ENCODE measurements at places on chromosomes 11 and 22.
A peak's percentile ranks its signal among the peaks of the same experiment; 100 is the strongest.

DNA sequence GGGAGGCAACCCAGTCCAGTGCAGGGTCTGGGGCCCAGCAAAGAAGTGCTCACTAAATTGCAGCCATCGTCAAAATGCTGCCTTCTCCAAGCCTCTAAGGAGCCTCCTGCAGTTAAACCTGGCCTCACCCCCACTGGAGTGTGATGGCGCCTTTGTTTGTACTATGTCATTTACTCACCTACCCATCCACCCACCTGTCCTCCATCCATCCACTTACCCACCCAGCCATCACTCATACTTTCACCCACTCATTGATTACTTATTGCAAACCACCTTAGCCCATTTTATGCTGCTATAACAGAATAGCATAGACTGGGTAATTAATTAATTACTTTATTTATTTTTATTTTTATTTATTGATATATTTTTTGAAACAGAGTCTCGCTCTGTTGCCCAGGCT, 28.8 kb upstream of the PPFIA1 start:
- DNase-seq = no peak

DNA sequence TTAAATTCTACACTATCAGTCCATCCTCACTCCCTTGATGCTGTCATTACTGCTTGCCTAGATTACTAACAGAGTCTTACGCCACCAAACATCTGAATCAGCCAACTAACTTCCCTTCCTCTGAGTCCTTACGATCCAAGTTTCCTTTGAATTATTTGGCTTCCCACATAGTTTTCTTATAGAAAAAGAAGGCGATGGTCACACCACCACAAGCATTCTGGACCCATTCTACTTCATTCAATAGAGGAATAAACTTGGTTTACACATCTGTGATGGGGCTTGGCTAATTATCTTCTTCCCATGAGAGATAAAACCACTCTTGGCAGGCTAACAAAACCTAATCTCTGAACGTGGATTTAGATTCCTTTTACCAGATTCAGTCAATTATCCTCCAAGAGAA, 35.0 kb downstream of the INTS4 start:
- DNase-seq = no peak

GRCh38 chr11:68667511-68668500, 16.5 kb upstream of the GAL start:
- no peak for DNase-seq

- DNase-seq = no peak
These were observed 135.0 kb upstream of the MTNR1B start for GRCh38 chr11:92834296-92835020.

DNA sequence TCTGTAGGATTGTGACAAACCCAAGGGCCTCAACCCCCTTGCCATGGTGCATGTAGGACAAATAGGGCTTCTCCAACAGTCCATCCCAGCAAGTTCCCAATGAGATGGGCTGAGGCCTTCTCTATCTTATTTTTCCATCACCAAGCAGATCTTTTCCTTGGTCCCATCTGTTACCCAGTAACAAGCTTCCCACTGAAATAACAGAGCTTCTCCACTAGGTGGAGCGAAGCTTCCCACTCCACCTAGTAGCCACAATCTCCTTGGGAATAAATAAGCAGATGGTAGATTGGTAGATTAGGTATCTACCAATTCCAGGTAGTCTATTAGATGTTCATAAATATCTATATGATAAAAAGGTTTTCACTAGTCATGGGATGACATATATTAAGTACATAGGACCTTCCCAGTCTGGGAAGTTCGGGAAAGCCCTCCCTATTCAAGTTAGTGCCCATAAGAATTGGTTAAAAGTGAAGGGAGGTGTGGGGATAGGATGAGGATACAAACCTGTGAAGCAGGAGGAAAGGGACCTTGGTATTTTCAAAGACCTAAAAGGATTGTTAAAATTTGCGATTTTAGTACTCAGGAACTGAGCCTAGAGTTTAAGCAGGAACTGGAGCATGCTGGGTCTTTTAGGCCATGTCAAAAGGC, 5.9 kb upstream of the OR52L1 start:
- no peak for DNase-seq

DNA sequence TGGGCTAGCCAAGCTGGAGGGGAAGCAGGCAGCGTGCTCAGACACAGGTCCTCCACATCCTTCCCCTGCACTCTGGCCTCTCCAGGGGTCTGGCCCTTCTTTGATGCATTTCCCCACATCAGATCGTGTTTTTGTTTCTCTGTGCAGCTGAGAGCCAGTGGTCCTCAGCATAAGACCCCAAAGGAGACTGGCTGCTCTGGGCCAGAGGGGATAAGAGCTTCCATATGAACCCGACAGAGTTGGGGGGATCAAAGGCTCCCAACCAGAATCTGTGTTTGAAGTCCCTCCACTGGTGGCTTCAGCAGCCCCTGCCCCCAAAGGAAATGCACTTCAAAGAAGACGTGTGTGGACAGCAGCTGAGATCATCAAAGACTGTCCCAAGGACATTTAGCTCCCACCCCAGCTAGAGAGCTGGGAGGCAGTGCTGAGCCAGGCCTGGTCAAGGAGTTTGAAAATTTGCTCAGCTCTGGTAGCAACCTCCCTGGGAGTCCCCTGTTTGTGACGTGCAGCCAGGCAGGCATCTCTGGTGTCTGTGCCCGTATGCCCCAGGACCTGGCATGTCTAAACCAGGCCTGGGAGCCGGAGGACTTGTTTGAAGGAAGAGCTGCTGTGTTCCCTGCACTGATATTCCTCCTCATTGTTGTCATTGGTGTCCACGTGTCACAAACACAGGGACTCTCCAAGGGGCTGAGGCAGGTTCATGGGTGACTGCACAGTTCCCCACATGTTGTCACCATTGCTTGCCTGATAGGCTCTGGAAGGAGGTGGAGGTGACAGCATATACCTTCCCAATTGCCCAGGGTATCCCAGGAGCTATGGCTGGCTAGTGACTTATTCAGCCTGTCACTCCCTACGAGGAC, 99.0 kb downstream of the AMOTL1 start:
- DNase-seq = no peak

GRCh38 chr11:63775191-63775590, 6.6 kb upstream of the ZFTA start:
- no peak for DNase-seq

DNA sequence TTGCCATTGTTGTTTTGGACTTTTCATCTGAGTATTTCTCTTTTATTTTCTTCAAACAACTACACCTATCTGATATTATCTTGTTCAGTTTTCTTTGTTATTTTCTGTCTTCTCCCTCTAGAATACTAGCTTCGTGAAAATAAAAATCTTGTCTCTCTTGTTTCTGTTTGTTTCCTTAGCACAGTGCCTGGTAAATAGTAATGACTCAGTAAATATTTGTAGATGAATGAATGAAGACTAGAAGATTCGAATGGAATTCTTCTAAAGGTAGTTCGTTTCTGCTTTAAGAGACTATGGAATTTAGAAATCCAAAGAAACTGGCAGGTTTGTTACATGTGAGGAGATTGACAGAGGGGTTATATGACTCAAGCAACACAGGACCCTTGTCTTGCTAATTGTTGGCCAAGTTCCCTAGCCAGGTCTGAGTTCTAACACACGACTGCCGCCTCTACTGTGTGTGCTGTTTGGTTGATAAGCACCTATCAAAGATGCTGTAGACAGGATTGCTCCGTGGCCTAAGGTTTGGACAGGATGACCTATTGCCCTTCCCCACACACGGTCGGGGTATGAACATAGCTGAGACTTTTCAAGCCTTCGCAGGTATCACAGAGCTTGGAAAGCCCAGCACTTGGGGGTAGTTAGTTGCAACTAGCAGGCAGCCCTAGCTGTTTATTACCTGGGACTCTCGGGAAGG, 831 bp upstream of the TMEM135 start:
- DNase-seq = no peak

GRCh38 chr22:36770513-36771231, 5.2 kb downstream of the IFT27 start:
- DNase-seq = no peak

DNA sequence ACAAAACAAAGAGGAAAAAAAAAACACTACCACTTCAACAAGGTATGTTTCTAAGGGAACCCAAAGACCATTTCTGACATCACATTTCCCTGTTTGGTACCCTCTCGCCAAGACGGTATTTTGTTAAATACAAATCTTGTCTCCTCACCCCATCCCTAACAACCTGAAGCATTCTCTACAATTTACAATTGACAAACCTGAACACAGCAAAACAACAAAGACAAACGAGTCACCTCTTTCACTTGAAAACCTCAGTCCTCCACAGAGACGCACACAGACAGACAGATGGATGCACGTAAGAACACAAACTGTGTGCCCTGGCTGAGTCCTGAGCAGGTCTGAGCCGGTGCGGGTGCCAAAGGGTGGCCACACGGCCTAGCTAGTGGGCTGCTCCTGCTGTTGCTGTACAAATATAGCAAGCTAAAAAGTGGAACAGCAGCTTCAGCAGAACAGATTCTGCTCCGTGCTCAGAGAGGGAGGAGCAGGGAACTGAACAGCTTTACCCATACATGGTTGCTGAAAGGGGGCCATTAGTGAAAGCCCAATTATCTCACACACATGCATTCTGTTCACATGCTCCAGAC, 28.5 kb downstream of the CELF1 start:
- no peak for DNase-seq

DNA sequence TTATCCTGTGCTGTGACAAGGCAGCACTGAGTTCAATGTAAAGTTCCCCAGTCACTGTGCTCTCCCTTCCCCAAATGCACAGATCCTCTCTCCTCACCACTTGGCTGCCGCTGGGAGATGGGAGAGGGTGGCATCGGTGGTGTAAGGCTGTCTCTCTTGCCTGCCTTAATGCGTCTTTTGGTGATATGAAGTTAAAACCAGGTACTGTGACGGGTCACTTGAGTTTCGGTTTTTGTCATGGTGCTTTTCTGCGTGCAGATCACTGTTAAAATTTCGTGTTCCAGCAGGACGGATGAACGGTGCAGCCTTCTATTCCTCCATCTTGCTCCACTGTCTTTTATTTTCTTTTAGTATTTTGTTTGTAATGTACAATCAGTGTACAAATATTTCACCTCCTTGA, 18.6 kb downstream of the GLB1L2 start:
- DNase-seq = no peak

GRCh38 chr11:69055598-69056516, 7.1 kb downstream of the TPCN2 start:
- DNase-seq = no peak

- DNase-seq = no peak
These were observed 13.5 kb downstream of the CD59 start for GRCh38 chr11:33722590-33723234.

DNA sequence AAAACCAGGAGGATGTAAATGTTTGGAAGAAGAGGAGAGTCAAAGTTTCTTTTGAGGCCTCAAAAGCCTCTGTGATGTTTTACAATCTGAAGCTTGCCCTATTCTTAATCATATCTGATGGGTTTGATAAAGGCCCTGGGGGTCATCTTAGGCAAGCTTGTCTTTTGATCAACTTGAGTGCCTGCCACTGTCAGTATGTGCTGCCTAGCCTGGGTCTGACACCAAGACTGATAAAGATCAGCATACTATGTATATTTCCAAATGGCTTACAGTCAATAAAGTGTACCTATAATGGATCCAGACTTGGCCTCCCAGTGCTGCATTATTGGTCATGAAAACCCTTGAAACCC, 12.7 kb downstream of the EHF start:
- no peak for DNase-seq

DNA sequence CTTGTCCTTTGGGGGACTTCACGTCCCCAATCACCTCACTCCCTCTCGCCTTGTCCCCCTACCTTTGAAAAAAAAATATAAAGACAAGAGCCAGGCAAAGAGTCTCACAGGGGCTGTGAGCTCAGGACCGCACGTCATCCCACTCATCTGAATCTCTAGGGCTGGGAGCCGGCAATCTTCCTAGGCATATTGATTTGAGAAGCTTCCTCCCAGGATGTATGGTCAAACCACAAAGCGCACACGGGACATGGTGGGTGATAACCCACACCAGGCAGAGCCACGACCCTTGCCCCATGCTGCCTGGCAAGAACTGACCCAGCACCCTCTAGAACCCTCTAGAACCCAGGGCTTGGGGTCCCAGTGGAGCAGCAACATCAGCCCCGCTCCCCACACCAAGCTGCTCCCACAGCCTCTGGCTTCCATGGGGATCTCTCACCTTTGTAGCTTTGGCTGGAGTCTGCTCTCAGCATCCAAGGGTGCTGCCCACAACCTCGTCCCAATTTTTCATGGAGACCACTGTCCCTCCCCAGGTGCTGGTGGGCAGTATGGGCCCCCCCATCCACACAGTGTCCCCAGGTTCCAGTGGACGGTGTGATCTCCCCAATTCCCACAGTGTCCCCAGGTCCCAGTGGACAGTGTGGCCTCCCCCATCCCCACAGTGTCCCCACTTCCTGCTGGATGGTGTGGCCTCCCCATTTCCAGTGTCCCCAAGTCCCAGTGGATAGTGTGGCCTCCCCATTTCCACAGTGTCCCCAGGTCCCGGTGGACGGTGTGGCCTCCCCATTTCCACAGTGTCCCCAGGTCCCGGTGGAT, 85.2 kb upstream of the FGF3 start:
- DNase-seq = no peak

- DNase-seq = no peak
These were observed 158.7 kb upstream of the PDGFD start for GRCh38 chr11:104322696-104323095.

DNA sequence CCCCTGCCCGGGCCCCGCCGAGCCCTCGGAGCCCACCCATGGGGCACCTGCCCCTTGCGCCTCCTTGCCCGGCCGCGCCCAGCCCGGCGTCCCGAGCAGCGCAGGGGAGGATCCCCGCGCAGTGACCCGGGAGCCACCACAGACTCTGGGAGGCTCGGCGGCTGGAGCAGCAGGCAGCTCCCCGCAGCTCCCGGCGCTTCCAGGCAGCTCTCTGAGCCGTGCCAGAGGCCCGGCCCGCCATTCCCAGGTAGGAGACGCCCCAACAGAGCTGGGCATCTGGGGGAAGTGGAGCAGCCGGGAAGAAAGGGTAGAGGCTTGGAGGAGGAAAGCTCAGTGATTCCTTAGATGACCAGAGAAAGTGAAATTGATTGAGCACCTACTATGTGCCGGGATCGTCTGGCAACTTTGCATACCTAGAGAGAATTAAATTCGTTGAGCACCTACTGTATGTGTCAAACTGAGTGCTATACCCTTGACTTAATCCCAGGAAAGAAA, 670 bp downstream of the RASD2 start:
- no peak for DNase-seq

DNA sequence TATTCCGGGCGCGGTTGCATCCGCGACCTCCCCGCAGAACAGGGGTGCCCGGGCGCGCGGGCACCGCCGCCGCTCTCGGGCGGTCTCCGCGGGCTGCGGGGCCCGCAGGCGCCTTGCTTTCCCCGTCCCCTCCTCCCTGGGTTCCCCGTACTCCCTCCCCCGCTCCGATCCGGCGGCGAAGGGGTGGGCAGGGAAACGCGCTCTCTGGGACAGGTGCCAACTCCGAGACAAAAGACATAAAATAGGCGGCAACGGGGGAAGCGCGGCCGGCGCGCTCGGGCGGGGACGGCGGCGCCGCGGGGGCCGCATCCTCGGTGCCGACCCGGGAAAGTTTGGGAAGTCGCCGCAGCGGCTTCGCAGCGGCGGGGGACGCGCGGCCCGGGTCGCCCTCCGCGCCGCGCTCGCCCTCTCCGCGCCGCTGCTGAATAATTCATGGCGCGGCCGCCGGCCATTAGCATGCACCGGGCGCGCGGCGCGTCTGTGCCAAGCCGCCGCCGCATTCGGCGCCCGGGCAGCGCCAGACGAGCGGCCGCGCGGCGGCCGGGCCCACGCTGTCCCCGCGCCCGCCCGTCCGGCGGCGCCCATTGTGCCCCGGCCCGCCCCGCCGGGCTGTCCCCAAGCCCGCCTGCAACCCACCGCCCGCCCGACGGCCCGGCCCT, 78.7 kb upstream of the PPARA start:
- DNase-seq = peak; percentile 39

- DNase-seq = no peak
These were observed 26.7 kb downstream of the ZBTB16 start for GRCh38 chr11:114085965-114086793.

All from stimulated activated CD8-positive, alpha-beta memory T cell treated with anti-CD3 and anti-CD28 coated beads, Interleukin-12 subunit alpha, Interleukin-12 subunit beta, amount 100 ng/mL, for 4 hours (primary cell).